Cardiac muscle cell (in vitro differentiated cells and primary cell): ENCODE measurements at places on chromosomes 16 and 17.

DNA sequence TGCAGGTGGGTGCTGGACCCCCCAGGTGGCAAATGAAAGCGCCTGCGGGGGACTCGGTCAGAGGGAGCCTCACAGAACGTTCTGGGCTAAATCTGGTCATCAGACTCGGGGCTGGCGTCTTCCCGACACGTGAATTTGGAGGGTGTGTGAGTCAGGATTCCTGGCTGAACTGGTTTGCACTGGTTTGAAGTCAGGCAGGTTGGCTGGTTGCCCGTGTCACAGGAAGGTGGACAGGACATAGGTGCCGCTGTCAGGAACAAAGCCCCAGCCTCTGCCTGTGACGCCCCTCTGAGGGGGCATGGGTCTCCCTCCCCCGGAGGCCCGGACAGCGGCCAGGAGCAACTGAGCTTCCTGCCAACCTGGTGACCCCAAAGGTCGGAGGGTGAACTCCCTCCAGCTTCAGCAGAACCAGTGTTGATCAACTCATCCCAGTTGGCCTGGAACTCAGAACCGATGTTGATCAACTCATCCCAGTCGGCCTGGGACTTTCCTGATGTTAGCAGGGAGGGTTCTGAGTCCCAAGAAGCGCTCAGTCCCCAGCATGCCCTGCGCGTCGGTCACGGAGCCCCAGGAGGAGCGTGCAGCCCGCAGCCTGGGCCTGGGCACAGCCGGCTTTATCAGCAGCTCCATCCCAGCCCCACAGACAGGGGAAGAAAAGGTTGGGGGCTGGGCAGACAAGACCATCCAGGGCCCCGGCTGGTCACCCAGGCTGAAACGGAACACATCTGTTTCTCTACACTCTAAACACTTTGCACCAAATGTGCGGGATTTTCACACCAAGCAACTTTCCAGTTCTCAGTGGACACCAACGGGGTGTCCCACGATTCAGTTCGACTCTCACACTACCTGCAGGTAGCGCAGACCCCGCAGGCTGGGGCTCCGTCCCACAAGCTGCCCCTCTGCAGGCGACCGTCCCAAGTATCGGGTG is 14.4 kb upstream of the METRNL start:
- no peaks in the 10 kb centered on the region for H3K27me3 ChIP-seq
- DNase-seq = no peak
- H3K4me1 ChIP-seq = no peaks in the 10 kb centered on the region
- H3K4me3 ChIP-seq = no peak overlapping the region

DNA sequence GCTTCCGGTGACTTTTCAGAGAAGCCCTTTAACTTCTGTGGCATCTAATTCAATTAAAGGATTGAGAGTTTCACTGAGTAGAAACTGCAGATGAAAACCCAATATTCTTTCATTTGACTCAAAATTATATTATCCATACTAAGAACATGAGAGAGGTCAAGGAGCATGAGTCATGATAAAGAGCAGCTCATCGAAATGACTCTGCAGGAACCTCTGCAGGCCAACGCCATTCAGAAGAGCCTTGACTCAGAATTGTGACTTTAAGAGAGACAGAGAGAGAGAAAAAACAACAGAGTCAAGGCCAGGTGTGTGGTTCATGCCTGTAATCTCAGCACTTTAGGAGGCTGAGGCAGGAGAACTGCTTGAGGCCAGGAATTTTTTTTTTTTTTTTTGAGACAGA is 417.2 kb upstream of the XYLT1 start:
- H3K27me3 ChIP-seq = no peaks in the 10 kb centered on the region
- no peak overlapping the region for H3K27ac ChIP-seq
- H3K4me1 ChIP-seq = no peaks in the 10 kb centered on the region
- DNase-seq = no peak
- H3K4me3 ChIP-seq = no peak overlapping the region
- no peaks in the 10 kb centered on the region for H3K36me3 ChIP-seq

- H3K4me3 ChIP-seq = no peak overlapping the region
- H3K27ac ChIP-seq = no peak overlapping the region
- H3K27me3 ChIP-seq = no peaks in the 10 kb centered on the region
- H3K36me3 ChIP-seq = no peaks in the 10 kb centered on the region
- peaks cover 3% of the 10 kb centered on the region for H3K4me1 ChIP-seq
Measured at GRCh38 chr17:68803164-68803929, 151.8 kb downstream of the ABCA8 start.

GRCh38 chr17:81811705-81812570 is 8.0 kb downstream of the GCGR start:
- H3K4me3 ChIP-seq = no peak overlapping the region
- peaks cover 4% of the 10 kb centered on the region for H3K4me1 ChIP-seq
- H3K36me3 ChIP-seq = no peaks in the 10 kb centered on the region

GRCh38 chr17:57350266-57350665 is 93.9 kb downstream of the MSI2 start:
- H3K36me3 ChIP-seq = no peaks in the 10 kb centered on the region
- no peak overlapping the region for H3K4me3 ChIP-seq
- peaks cover 28% of the 10 kb centered on the region for H3K4me1 ChIP-seq
- no peaks in the 10 kb centered on the region for H3K27me3 ChIP-seq
- H3K27ac ChIP-seq = no peak overlapping the region

DNA sequence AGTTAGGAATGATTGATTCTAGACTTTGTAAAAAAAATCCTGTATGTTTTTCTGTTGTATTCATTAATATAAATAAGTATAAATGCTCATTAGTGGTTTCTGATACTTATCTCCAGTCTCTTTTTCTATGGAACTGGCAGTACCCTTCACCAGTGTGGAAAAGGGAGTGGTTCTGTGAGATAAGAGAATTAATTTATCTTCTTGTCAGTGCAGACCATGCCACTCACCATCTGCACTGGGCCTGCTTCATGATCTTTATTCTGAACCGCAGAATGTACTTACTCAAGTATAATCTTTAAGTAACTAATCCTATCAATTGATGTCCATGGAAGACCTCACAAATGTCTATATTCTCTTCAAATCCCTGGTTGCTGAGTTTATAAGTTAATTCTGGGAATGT is 836.1 kb upstream of the CDH8 start:
- H3K27ac ChIP-seq = no peak overlapping the region
- H3K27me3 ChIP-seq = no peaks in the 10 kb centered on the region
- H3K4me3 ChIP-seq = no peak overlapping the region
- no peak for DNase-seq
- H3K4me1 ChIP-seq = no peaks in the 10 kb centered on the region

- H3K4me1 ChIP-seq = no peaks in the 10 kb centered on the region
- H3K4me3 ChIP-seq = no peak overlapping the region
- no peak overlapping the region for H3K27ac ChIP-seq
- H3K36me3 ChIP-seq = no peaks in the 10 kb centered on the region
Measured at GRCh38 chr17:2825253-2825970, 29.2 kb downstream of the RAP1GAP2 start.

GRCh38 chr17:36907407-36907806 is 29.9 kb upstream of the LHX1 start:
- no peak overlapping the region for H3K27ac ChIP-seq
- no peak for DNase-seq
- H3K27me3 ChIP-seq = no peaks in the 10 kb centered on the region
- no peak overlapping the region for H3K4me3 ChIP-seq
- H3K4me1 ChIP-seq = no peaks in the 10 kb centered on the region

- peaks cover 41% of the 10 kb centered on the region for H3K27me3 ChIP-seq
- H3K27ac ChIP-seq = no peak within 1 kb of the TSS
- H3K4me3 ChIP-seq = peak within 1 kb of the TSS; percentile 25
Measured at GRCh38 chr16:74700438-74701225, at the start of gene MLKL. MLKL (minus strand) TSS chr16:74700862; CDS start chr16:74695757, 5,105 bp downstream.

- peak overlapping the region; percentile 83 for H3K4me3 ChIP-seq
- no peak overlapping the region for H3K27ac ChIP-seq
- H3K36me3 ChIP-seq = peaks cover 37% of the 10 kb centered on the region
- no peaks in the 10 kb centered on the region for H3K27me3 ChIP-seq
- H3K4me1 ChIP-seq = no peaks in the 10 kb centered on the region
- DNase-seq = no peak
Measured at GRCh38 chr16:58197314-58198012, 443 bp downstream of the CSNK2A2 start.

GRCh38 chr17:2174468-2175293 is 119.8 kb downstream of the HIC1 start:
- peaks cover 3% of the 10 kb centered on the region for H3K36me3 ChIP-seq
- H3K27ac ChIP-seq = peak overlapping the region; percentile 82
- no peaks in the 10 kb centered on the region for H3K27me3 ChIP-seq
- no peak overlapping the region for H3K4me3 ChIP-seq
- DNase-seq = peak; percentile 98

- no peak overlapping the region for H3K27ac ChIP-seq
- H3K36me3 ChIP-seq = no peaks in the 10 kb centered on the region
- no peak overlapping the region for H3K4me3 ChIP-seq
- DNase-seq = no peak
- H3K4me1 ChIP-seq = no peaks in the 10 kb centered on the region
- H3K27me3 ChIP-seq = no peaks in the 10 kb centered on the region
Measured at GRCh38 chr16:12079412-12079965, 103.0 kb downstream of the SNX29 start.

DNA sequence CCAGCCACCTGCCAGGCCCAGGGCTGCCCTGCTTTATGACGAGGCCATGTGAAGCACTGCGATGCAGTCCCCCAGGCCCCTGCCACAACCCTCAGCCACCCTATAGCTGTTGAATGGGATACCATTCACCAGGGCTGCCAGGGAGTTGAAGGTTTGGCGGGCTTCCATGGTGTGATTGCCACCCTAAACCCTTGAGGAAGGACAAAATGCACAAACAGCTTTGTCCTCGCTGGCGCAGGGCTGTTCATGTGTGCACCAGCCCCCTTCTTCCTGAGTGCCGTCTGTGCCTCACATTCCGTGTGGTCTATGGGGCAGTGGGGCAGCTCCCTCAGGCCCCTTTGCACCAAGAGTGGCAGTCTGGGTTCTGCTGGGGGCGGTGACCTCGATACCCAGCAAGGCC is 25.3 kb downstream of the NARF start:
- H3K36me3 ChIP-seq = peaks cover 76% of the 10 kb centered on the region
- peaks cover 7% of the 10 kb centered on the region for H3K4me1 ChIP-seq
- no peak overlapping the region for H3K4me3 ChIP-seq
- no peak for DNase-seq
- no peaks in the 10 kb centered on the region for H3K27me3 ChIP-seq

- no peak overlapping the region for H3K27ac ChIP-seq
- no peaks in the 10 kb centered on the region for H3K4me1 ChIP-seq
- H3K36me3 ChIP-seq = no peaks in the 10 kb centered on the region
- H3K27me3 ChIP-seq = no peaks in the 10 kb centered on the region
Measured at GRCh38 chr17:58314706-58315015, 13.9 kb downstream of the TSPOAP1 start.

GRCh38 chr17:6548578-6549330 is 7.6 kb downstream of the PITPNM3 start:
- DNase-seq = no peak
- H3K27ac ChIP-seq = peak overlapping the region; percentile 91
- peaks cover 23% of the 10 kb centered on the region for H3K4me1 ChIP-seq
- H3K27me3 ChIP-seq = peaks cover 4% of the 10 kb centered on the region
- H3K36me3 ChIP-seq = no peaks in the 10 kb centered on the region

DNA sequence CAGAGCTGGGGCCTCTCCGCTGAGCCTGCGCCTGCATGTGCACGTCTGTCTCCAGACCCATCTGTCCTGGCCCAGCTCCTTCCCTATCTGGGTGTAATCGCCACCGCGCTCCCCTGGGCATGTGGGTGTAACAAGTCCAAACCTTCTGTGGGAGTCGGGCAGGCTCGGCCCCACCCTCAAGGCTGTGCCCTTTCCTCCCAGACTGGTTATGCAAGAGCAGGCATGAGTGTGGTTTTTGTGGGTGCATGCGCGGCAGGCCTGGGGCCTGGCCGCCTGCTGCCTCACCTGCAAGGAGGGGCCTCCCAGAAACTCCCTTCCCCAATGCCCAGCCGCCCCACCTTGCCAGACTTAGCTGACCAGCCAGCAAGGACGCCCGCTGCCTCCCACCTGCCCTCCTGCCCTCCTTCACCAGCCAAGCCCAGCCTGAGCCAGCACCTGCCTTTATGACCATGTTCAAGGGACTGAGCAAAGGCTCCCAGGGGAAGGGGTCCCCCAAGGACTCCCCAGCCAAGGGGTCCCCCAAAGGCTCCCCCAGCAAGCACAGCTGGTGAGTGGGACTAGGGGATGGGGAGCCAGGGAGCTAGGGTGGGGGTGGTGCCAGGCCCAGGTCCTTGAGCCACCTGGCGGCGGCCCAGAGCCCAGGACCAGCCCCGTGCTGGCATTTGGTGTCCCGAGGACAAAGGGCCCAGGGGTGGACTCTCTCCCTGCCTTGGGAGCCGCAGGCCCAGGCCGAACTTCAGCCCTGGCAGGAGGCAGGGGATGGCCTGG is at the start of gene EVPLL:
EVPLL (plus strand) TSS at position 342 of the 768 bp plus-strand sequence. CDS start 3,160 bp downstream, outside the sequence.
- H3K4me3 ChIP-seq = no peak within 1 kb of the TSS
- no peaks in the 10 kb centered on the region for H3K4me1 ChIP-seq
- no peaks in the 10 kb centered on the region for H3K36me3 ChIP-seq

- H3K27me3 ChIP-seq = no peaks in the 10 kb centered on the region
- H3K27ac ChIP-seq = no peak overlapping the region
- no peaks in the 10 kb centered on the region for H3K4me1 ChIP-seq
- H3K36me3 ChIP-seq = no peaks in the 10 kb centered on the region
- no peak overlapping the region for H3K4me3 ChIP-seq
Measured at GRCh38 chr17:70702683-70703255, 533.4 kb downstream of the KCNJ2 start.

DNA sequence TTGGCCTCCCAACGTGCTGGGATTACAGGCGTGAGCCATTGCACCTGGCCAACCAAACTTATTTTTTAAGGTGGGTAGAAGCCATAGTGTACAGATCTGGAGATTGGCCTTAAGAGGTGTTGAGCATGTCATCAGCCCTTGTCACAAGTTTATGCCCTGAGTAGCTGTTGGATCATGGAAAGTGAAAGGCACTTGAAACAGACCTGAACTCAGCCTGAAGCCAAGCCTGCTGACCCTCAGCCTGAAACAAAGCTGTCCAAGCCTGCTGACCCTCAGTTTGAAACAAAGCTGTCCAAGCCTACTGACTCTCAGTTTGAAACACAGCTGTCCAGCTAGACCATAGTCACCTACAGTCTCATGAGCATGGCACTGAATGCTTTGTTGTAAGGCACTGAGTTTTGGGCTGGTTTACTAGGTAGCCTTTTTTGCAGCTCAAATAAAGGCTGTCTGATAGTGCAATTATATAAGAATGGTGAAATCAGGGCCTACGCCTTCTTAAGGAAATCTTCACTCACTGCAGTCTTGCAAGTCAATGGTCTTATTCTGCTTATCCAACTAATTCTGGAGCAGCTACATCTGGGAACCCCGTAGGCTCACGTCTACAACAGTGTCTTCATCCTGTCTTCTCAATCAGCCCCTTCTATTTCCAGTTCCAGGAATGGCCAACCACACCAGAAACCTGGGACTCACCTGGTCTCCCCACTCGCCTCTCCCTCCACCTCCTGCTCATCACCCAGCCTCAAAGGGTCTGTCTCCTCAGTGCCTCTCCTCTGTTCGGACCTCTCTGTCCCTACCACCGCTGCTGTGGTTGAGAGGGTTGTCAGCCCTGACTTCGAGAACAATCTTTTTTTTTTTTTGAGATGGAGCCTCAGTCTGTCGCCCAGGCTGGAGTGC is 2.9 kb upstream of the NPIPB15 start:
- DNase-seq = no peak
- H3K4me1 ChIP-seq = no peaks in the 10 kb centered on the region
- no peaks in the 10 kb centered on the region for H3K27me3 ChIP-seq

GRCh38 chr16:67150047-67150832 is 558 bp downstream of the B3GNT9 start:
- DNase-seq = peak; percentile 90
- no peaks in the 10 kb centered on the region for H3K4me1 ChIP-seq
- peaks cover 7% of the 10 kb centered on the region for H3K36me3 ChIP-seq
- peak overlapping the region; percentile 47 for H3K4me3 ChIP-seq
- peak overlapping the region; percentile 5 for H3K27ac ChIP-seq
- H3K27me3 ChIP-seq = peaks cover 37% of the 10 kb centered on the region

GRCh38 chr16:81537721-81538561 is 93.3 kb downstream of the CMIP start:
- H3K27ac ChIP-seq = no peak overlapping the region
- H3K4me1 ChIP-seq = no peaks in the 10 kb centered on the region
- DNase-seq = no peak
- no peaks in the 10 kb centered on the region for H3K27me3 ChIP-seq
